ENCODE measurements at places on chromosomes 4 and X.

- DNase-seq: no peak
Observed at GRCh38 chr4:43843501-43843900, 605.1 kb downstream of the KCTD8 start.

GRCh38 chrX:111071542-111072277 lies 24.3 kb upstream of the PAK3 start:
- no peak for DNase-seq

- DNase-seq: no peak
Observed at GRCh38 chr4:76696109-76696508, 201.8 kb downstream of the SOWAHB start.

DNA sequence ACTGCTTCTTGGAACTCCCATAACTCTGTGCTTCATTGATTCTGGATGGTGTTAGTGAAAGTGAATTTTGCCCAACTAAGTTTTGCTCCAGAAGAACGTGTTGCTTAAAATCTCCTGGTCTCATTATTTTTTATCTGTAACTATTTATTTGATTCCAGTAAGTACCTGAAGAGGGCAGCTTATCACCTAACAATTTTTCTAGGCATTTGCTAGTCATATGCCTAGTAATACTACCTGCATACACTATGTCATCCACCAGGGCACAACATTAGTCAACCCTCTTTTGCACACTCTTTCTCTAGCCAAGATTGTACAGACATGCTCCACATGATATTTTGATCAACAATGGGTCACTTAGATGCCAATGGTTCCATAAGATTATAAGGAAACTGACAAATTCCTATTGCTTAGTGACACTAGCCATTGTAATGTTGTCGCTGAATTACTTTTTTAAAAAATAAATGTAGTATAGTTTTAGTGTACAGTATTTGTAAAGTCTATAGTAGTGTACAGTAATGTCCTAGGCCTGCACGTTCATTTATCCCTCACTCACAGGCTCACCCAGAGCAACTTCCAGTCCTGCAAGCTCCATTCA lies 499.9 kb upstream of the AADAT start:
- no peak for DNase-seq

GRCh38 chrX:37076983-37077382 lies 68.8 kb downstream of the FAM47C start:
- DNase-seq: no peak

DNA sequence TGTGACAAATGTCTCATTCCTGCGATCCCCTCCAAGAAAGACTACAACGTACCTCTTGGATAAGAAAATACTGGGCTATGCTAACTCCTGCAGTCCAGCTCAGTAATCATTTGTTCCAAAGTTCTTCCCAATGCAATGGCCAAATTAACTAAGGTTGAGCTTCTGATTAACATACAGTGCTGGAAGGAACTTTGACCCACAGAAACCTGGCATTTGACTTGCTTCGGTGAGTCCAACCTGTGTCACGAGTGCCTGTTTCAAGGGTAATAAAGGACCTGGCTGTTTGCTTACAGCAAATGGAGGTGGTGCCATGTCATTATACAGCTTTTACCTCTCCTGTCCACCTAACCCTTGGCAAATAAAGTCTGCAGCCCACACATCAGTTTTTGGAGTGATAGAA lies 83.2 kb downstream of the RBM47 start:
- DNase-seq: no peak

DNA sequence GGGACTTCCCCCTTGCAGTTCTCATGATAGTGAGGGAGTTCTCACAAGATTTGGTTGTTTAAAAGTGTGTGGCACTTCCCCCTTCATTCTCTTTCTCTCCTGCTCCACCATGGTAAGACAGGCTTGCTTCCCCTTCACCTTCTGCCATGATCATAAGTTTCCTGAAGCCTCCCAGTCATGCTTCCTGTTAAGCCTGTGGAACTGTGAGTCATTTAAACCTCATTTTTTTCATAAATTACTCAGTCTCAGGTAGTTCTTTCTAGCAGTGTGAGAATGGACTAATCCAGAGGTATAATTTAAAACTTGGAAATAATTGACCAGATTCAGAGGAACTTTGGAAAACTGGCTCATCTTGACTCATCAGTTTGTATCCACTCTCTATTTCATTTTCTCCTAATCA lies 129.0 kb downstream of the TMEM47 start:
- no peak for DNase-seq

- DNase-seq: no peak
Observed at GRCh38 chr4:24382381-24382780, 202.0 kb downstream of the DHX15 start.

DNA sequence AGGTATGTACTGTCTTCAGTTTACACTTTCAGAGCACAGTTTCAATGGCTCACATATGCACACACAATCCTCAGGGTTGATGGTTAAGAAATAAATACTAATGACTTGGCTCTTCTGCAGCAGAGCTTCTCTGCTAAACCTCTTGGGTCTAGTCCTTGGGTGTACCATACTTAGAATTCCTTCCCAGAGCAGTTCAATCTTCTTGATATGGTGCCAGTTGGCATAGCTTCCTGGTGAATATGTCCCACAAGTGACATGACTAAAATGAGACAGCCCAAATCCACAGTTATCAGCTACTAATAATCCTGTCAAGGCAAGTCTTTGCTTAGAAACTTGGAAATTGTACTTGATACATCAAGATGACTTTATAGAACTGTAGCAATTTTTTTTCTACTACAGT lies 654.4 kb downstream of the IQCM start:
- DNase-seq: no peak

- no peak for DNase-seq
Observed at GRCh38 chrX:28586286-28586685, 960 bp upstream of the IL1RAPL1 start.

- DNase-seq: no peak
Observed at GRCh38 chr4:153074486-153074885, 129.8 kb upstream of the TRIM2 start.

- no peak for DNase-seq
Observed at GRCh38 chr4:140644470-140645185, 75.9 kb upstream of the UCP1 start.

Data from thymus (tissue), 14 donors.